ENCODE measurements at places on chromosomes 4 and X. TPM values are rescaled to one million over a fixed set of nuclear protein-coding genes. Genes with fewer than 3 reads are reported as not detected.

TMEM35A gene
- total RNA-seq = 0.41 TPM

SCRG1 gene
- total RNA-seq = not detected

CXorf65 gene
- not detected for total RNA-seq

GATA1 gene
- total RNA-seq = not detected

- peak; percentile 2 for DNase-seq
These were observed 47.6 kb downstream of the GRK4 start for GRCh38 chr4:3010998-3011397.

DNA sequence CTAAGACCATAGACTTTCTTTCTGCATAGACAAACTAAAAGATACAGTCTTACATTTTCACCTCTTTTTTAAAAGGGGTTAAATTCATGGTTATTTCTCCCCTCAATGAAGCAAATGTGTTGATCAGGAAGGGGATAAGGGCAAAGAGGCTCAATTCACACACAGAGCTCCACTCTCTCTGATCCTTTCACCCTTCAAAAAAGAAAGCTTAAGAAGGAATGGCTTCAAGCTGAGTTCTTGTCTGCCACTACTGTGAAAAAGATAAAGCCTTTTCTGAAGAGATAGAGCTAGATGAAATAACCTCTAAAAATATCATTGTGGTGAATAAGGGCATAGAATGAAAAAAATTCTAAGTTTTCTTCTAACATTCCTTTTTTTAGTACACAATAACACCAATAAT is 28.3 kb downstream of the SEPSECS start:
- no peak for DNase-seq

GRCh38 chr4:75736862-75737261 is 12.5 kb downstream of the USO1 start:
- no peak for DNase-seq

Data from kidney epithelial cell (primary cell).